ENCODE measurements at places on chromosomes 11 and 22.
A peak's percentile ranks its signal among the peaks of the same experiment; 100 is the strongest.

- H3K27ac ChIP-seq = peak overlapping the region; percentile 79
- no peak overlapping the region for H3K4me3 ChIP-seq
- H3K36me3 ChIP-seq = peaks cover 2% of the 10 kb centered on the region
- DNase-seq = no peak
These were observed 71.1 kb downstream of the STIM1 start for GRCh38 chr11:3926458-3927095.

DNA sequence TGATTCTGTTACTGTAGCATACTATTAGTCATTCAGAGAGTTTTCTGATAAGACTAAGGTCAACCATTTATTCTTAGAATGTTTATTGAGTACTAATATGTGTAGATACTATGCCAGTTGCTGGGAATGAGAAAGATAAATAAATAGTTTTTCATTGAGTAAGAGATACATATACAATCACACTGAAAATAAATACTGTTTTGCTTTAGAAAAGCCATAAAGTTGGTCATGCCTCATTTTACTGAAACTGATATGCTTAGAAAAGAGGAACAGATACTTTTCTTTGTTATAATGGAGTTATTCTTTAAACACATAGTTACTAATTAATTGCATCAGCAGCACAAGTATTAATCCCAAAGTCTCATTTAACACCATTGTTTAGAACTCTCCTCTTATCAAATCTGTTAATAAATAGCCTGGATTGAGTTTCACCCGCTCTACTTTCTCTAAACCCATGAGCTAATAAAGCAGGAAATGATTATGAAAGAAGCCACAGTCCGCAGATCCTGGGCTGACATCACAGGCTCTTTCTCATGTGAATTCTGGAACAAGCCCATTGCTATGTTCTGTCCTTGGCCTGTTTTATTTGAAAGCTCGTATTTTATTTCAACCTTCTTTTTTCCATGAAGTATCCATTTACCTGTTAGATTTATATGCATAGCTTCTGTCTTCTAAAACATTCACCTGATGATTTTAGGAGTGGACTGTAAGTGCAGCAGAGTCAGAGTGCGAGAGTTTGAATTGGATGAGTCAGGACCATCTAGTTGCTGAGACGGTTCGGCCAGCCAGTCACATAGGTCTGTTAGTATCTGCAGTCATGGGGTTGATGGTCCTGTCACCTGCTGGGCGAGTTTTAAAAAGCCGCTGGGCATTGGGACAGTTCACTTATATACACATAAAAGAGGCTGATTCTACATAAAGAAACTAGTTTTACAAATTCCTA is 35.5 kb downstream of the PIWIL4 start:
- H3K36me3 ChIP-seq = peaks cover 8% of the 10 kb centered on the region
- H3K27me3 ChIP-seq = no peaks in the 10 kb centered on the region
- peaks cover 28% of the 10 kb centered on the region for H3K4me1 ChIP-seq
- DNase-seq = no peak
- peak overlapping the region; percentile 75 for H3K27ac ChIP-seq

DNA sequence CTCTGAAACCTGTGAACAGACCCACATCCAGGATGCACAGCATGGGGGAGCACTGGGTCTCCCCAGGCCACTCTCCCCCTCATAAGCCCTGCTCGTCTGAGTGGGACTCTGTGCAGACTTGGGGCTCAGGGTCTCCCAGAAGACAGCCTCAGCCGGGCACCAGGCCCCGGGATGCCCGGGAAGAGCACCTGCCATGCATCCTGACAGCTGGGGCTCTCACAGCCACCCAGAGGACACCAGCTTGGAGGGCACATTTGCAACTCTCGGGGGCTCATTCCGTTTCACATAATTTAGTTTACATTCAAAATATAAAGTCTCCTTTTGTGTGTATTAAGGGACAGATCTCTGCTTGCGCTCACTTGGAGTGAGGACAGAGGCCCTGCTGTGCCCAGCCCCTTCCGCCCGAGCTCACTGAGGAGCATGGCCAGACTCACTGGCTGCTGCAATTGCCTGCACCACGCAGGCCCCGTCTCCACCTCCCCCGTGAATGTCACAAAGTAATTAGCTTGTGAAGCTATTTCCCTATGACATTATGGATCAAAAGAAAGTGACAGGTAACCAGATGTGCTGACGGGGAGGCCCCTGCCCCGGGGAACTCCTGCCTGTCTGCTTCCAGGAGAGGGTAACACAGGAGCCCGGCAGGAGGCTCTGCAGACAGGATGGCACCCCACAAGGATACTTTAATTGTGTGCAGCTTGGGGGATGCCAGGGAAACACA is 275.6 kb downstream of the BRD1 start:
- no peak overlapping the region for H3K27ac ChIP-seq
- no peaks in the 10 kb centered on the region for H3K27me3 ChIP-seq
- H3K4me3 ChIP-seq = no peak overlapping the region
- DNase-seq = no peak
- H3K4me1 ChIP-seq = peaks cover 11% of the 10 kb centered on the region

- H3K27ac ChIP-seq = no peak overlapping the region
- no peaks in the 10 kb centered on the region for H3K27me3 ChIP-seq
- no peak overlapping the region for H3K4me3 ChIP-seq
- H3K4me1 ChIP-seq = peaks cover 8% of the 10 kb centered on the region
- no peak for DNase-seq
These were observed 13.4 kb downstream of the NADSYN1 start for GRCh38 chr11:71466358-71466757.
